ENCODE measurements at places on chromosomes 11 and 22.

DNA sequence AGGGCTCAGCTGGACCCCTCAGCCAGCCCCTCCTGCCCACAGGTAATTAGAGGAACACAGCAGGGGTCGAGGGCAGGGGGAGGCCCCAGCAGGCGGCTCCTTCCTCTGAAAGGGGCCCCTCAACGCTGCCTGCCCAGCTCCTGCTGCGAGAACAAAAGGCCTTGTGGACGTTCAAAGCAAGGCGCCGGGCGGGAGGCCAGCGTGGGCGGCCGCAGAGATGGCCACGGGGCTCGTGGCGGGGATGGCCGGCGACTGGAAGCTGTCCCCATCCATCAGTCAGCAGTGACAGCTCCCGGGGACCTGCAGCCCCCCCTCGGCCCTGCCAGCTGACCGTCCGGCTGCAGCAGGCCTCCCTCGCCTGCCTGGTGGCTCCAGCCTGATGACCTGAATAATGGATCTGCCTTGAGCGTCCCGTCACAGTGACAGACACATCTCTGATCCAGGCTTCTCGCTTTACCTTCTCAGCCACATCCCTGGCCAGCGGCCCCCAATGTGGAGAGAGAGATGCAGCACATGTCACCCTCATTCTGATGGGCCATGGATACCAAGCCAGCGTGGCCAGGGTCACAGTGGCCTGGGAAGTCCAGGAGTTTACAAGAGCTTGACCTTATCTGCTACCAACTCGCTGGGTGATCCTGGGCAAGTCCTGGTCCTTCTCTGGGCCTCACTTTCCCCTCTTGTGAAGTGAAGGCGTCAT lies 159.3 kb downstream of the MN1 start:
- no peak for DNase-seq

GRCh38 chr11:36372101-36372771 lies 76.1 kb downstream of the PRR5L start:
- DNase-seq = no peak

- no peak for DNase-seq
Observed at GRCh38 chr11:114059278-114059983, at the start of gene ZBTB16. Gene ZBTB16 (plus strand): TSS chr11:114059711. CDS start chr11:114063301, 3,590 bp downstream.

GRCh38 chr11:119739021-119739703 lies 10.2 kb upstream of the NECTIN1 start:
- no peak for DNase-seq

- DNase-seq = no peak
Observed at GRCh38 chr11:35335226-35335625, 84.1 kb downstream of the SLC1A2 start.

GRCh38 chr11:126660761-126661425 lies 305.4 kb downstream of the ST3GAL4 start:
- DNase-seq = no peak

- DNase-seq = no peak
Observed at GRCh38 chr11:16610213-16610737, 128.2 kb upstream of the C11orf58 start.

GRCh38 chr11:86578727-86579405 lies 93.5 kb downstream of the ME3 start:
- no peak for DNase-seq

- DNase-seq = no peak
Observed at GRCh38 chr22:36302439-36303114, 49.6 kb downstream of the APOL1 start.

DNA sequence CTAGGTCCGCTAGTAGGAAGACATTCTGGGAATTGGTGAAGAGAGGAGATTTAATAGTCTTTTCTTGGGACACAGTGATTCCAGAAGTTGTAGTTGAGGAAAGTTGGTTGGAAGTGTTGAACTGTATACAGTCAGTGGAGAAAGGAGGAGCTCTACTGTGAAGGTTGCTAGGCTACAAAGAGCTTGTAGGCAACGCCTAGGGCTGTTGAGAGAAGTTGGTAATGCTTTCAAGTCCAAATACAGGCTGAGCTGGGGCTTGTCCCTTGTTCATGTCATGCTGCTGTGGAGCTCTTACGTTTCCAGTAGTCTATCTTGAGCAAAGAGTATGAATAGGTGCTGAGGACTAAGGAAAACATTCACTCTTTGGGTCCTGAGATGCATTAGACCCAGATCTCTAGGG lies 1.1 kb downstream of the TBCEL start:
- no peak for DNase-seq

GRCh38 chr11:132763503-132763902 lies 768.8 kb downstream of the OPCML start:
- no peak for DNase-seq

DNA sequence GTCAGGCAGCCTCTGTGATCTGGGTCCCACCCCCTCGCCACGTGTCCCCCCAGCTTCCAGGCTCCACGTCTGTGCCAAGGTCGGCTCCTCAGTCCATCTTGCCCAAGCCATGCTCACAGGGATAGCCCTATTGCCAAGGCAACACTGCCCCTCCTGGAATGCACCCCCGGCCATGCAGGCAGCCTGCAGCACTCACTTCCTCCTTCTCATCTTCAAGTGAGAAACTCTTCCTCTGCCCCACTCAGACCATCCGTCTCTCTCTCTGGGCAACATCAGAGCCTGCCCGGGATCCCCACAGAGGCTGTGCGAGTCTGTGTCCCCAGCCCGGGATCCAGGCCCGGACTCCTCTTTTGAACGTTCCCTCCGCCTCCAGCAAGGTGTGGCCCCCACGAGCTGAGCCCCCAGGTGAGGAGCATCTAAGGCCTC lies 852.3 kb downstream of the BRD1 start:
- no peak for DNase-seq

DNA sequence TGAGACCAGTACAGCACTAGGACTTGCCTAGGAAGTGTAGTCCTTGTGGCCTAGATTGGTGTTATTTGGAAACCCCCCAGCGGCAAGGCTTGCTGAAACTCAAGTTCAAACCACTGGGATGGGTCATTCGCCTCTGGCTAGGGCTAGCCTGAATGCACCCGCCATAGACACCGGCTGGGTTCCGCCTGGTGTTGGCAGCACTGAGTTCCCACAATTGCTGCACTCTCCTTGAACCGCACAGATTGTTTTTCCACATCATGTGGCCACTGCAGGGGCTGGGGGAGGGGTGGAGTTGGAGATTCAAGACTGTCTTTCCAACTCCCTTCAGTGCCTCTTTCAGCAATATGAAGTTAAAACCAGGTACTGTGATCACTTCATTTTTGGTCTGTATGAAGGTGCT lies 43.1 kb downstream of the CCDC73 start:
- no peak for DNase-seq

- no peak for DNase-seq
Observed at GRCh38 chr11:103637295-103637694, 399.1 kb upstream of the DDI1 start.

GRCh38 chr11:27545946-27546345 lies 39.4 kb upstream of the LIN7C start:
- DNase-seq = no peak

GRCh38 chr11:121298774-121299173 lies 6.2 kb downstream of the SC5D start:
- DNase-seq = no peak

DNA sequence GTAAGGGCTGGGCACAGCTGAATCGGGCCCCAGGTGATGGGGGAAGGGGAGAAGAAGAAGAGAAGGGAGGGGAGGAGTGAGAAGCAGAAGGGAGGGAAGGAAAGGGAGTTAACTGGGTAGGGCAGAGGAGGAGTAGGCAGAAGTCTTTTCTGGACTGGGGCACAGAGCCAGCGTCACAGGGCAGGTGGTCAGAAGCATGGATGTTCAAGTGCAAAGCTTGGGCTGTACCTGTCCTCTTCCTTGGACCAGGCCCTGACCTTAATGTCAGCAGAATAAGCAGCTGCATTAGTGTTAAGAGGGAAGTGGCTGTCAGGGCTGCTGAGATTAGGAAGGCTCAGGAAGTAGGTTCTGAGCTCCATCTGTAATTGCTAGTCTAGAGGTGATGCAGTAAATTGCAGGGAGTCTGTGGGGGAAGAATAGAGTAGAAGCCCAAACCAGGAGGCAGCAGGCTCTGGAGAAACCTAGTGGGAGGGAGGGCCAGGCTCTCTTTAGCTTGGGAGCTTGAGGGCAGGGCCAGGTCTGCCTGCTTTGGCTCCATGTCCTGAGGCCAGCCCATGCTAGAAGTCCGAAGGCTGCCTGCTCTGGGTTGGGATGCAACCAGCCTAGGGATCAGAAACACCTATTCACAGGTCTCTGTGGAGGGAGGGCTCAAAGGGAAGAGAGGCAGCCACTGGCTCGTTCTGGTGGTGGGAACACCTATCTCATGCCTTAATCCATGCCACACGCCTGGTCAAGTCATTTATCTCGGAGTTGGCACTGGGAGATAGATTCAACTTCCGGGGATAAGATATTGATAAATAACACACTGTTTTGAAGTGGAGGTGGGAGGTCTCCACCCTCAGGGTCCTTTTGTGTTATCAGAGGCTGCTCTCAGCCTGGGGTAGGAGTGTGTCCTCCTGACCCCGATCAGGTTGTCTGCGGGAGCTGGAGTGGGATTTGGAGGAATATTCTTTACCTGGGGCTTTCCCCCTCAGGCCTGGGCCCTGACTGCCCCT lies 1.7 kb upstream of the UCP3 start:
- no peak for DNase-seq

DNA sequence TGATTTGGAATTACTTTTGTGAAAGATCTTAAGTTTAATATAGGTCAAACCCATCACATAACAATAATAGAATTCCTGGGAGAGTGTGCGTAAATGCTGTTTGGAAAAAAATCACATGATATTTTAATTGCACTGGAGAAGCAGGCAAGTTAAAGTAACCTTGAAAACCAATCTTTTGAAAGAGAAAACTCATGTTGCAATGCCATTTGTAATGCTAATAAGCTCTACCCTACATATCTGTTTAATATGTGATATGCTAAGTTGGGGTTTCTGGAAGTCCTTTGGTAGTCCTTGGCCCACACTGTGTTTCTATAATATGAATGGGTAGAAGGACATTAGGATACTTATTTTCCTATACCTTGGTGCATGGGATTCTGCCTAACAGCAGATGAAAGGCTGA lies 370.4 kb downstream of the DDX10 start:
- no peak for DNase-seq

DNA sequence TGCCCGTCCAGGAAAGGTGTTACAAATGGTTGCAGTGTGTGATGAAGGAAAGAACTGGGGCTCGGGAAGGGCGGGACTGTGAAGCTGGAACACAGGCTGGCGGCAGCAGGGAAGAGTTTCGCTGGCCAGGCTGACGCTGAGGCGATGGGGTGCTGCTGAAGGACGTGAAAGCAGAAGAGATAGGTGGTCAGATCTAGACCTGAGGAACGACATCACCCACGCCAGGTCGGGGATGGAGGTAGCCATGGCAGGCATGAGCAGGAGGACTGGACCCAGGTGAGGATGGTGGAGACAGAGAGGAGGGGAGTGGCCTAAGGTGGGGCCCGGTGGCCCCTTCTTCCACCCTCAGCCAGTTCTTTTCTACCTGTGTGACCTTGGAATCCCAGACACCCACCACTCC lies 9.1 kb downstream of the CDC42EP2 start:
- no peak for DNase-seq

DNA sequence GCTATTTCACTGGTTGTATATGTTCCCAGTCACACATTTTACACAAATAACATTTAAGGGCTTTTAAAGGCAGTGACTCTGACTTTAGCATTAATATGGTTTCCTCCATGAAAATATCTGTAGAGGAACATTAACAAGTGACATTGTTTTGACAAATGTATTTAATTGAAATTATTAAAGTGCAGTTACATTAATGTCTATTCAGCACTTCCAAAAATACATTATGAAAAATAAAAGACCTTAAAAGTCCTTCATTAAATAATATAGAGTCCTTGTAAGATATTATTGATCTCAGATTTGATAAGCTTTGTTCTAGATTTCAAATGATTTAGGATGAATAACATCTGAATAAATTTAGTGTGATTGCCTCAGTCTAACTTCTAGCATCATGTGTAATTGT lies 951.9 kb upstream of the CHORDC1 start:
- DNase-seq = no peak

DNA sequence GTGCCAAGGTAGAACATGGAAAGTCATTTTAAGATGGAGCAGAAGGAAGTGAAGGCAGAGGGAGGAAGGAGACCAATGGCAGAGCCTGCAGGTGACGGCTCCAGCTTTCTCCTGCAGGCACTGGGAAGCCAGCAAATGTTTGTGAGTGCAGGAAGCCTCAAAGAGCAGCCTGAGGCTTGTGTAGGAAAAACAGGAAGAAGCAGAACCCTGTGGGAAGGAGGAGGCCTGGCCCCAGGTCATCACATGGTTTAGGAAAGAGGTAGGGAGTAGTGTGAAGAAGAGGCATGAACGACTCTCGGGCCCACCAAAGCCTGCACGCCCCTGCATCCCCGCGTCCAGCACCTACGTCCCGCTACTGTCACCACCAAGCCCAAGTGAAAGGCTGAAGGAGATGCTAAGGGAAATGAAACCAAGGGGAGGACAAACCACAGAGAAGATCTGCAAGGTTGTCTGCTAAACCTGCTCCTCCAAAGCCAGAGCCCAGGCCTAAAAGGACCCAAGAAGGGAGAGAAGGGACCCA lies 151.5 kb downstream of the CHST1 start:
- no peak for DNase-seq

DNA sequence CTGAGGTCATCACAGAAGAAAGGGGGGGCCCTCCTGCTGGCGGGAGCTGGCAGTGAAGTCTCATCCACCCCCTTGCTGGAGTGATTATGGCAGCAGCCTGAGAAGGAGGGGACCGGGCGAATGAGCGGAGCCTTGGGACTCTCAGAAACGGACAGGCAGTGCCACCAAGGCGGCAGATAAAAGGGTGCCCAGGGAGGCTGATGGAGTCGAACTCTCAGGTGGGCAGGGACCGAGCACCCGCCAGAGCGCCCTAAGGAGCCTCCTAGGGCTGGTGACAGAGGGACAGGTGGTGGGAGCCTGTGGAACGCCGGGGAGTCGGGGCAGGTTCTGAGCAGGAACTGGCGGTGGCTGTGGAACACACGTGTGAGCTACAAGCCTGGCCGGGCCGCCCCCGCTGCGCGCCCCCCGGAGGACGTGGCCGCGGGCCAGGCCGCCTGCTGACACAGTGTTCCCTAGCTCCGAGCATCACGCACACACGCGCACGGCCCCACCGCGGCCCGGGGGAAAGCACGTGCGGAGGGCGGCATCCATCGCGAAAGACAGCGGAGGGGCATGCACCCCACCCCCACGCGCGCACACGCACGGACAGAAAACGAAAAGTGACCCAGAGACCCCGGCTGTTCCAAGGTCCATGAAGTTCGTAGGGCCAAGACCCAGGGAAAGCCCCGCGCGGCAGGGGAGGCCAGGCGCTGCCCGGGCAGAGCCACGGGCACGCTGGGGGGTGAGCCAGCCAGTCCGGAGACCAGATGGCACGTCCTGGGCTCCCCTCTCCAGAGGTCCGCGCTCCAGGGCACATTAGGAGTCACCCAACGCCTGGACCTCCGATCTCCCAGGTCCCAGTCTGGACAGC lies 1.0 kb downstream of the VWCE start:
- no peak for DNase-seq

- DNase-seq = no peak
Observed at GRCh38 chr11:62435846-62436660, 17.2 kb downstream of the SCGB1A1 start.

GRCh38 chr11:31050061-31050765 lies 319.3 kb downstream of the DCDC1 start:
- DNase-seq = no peak

- DNase-seq = no peak
Observed at GRCh38 chr22:25027959-25028840, 75.7 kb downstream of the KIAA1671 start.

All from stimulated activated CD8-positive, alpha-beta memory T cell treated with anti-CD3 and anti-CD28 coated beads, Interleukin-2, amount 100 ng/mL, for 1 hour (primary cell).